Naive thymus-derived CD8-positive, alpha-beta T cell (primary cell): ENCODE measurements at places on chromosomes 11 and 22. TPM values are rescaled to one million over a fixed set of nuclear protein-coding genes. Genes with fewer than 3 reads are reported as not detected.

The RBFOX2 gene
- total RNA-seq, result 0.99 TPM

The CHRDL2 gene
- total RNA-seq, result not detected

The MGAT3 gene
- 0.55 TPM for total RNA-seq

The P2RX6 gene
- 4.5 TPM for total RNA-seq

The RIN1 gene
- 8.0 TPM for total RNA-seq

- H3K4me3 ChIP-seq, result no peak overlapping the region
- H3K36me3 ChIP-seq, result no peaks in the 10 kb centered on the region
- no peaks in the 10 kb centered on the region for H3K4me1 ChIP-seq
- no peak overlapping the region for H3K27ac ChIP-seq
- H3K27me3 ChIP-seq, result no peaks in the 10 kb centered on the region
These were observed 609.3 kb upstream of the CCDC90B start for GRCh38 chr11:83895516-83895915.

- peaks cover 53% of the 10 kb centered on the region for H3K27me3 ChIP-seq
- H3K4me1 ChIP-seq, result no peaks in the 10 kb centered on the region
- no peak overlapping the region for H3K27ac ChIP-seq
- no peaks in the 10 kb centered on the region for H3K36me3 ChIP-seq
- DNase-seq, result no peak
These were observed 10.8 kb downstream of the DRD2 start for GRCh38 chr11:113464416-113464815.

DNA sequence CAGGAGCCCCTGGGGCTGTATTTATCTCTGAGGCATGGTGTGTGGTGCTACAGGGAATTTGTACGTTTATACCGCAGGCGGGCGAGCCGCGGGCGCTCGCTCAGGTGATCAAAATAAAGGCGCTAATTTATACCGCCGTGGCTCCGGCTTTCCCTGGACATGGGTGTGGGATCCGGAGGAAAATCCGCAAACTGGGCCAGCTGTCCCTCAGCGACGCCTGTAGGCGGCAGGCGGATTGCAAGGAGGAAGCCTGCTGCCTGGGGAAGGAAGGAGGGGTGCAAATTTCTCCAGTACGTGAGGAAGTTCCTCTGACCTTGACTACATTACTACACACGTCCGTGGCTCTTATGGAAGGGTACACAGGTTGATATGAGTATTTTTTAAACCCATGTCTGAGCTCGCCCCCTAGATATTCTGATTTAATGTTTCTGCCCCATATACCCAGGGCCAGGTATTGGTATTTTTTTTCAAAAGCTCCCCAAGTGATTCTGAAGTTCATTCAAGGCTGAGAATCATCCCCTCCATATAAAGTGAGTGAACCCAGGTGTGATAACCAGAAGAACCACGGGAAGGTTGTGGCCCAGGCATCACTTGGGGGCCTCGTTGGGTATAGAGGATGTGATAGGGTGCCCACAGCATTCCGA lies 2.8 kb downstream of the MYOD1 start:
- peaks cover 43% of the 10 kb centered on the region for H3K27me3 ChIP-seq
- no peak overlapping the region for H3K27ac ChIP-seq
- peaks cover 9% of the 10 kb centered on the region for H3K4me1 ChIP-seq
- no peaks in the 10 kb centered on the region for H3K36me3 ChIP-seq

- DNase-seq, result no peak
- H3K27ac ChIP-seq, result no peak overlapping the region
- H3K27me3 ChIP-seq, result no peaks in the 10 kb centered on the region
These were observed 846.2 kb upstream of the API5 start for GRCh38 chr11:42465623-42466022.

GRCh38 chr11:79592824-79593223 lies 152.0 kb upstream of the TENM4 start:
- H3K27ac ChIP-seq, result no peak overlapping the region
- no peak overlapping the region for H3K4me3 ChIP-seq
- no peaks in the 10 kb centered on the region for H3K27me3 ChIP-seq
- no peak for DNase-seq

DNA sequence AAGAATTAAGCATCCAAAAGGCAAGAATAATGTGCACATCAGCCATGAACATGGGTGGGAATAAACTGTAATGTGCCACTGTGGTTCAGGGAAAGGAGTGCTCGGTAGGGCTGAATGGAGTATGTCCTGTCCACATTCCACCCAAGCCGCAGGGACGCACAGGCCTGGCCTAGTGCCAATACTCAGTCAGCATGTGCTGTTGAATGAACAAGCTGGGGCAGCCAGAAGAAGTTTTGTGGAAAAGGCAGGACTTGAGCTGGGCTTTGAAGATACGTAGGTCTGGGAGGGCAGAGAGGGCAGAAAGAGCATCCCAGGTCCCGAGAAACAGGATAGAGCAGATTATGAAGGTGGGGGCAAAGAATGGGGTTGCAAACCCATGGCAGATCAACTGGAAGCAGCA lies 60.0 kb upstream of the PLET1 start:
- no peak overlapping the region for H3K27ac ChIP-seq
- no peak overlapping the region for H3K4me3 ChIP-seq
- no peak for DNase-seq
- H3K4me1 ChIP-seq, result peaks cover 14% of the 10 kb centered on the region
- peaks cover 15% of the 10 kb centered on the region for H3K36me3 ChIP-seq
- no peaks in the 10 kb centered on the region for H3K27me3 ChIP-seq

DNA sequence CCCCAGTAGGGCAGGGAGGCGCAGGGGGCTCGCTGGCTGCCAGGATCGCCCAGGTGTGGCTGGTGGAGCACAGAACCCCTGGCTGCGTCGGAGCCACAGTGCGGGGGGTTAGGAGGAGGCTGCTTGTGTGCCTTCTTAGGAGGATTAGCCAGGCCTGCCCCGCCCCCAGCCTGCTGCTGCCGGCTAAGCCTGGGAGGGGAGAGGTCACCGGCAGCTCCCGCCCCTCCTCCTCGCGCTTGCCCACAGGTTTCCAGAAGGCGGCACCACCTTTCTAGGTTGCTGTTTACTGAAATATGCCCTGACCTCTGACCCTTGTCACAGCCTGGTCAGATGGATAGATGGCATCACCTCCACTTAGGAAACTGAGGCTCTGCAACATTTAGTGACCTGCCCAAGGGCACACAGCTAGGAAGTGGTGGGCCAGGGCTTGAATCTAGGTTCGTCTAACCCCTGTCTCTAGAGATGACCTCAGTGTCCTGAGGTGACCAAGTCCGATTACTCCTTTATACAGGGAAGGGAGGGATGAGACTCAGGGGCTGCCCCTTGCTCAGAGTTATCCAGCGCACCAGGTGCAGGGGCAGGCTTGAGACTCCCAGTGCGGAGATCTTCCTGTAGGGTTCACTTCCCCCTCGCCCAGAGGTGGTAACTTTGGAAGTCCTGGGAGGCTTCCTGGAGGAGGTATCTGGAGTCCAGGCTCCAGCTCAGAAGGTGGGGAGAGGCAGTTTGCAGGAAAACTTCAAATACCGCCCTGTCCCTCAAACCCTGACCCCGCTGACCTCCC lies 44.0 kb downstream of the MYO7A start:
- H3K27me3 ChIP-seq, result no peaks in the 10 kb centered on the region
- DNase-seq, result no peak
- no peaks in the 10 kb centered on the region for H3K36me3 ChIP-seq
- H3K4me3 ChIP-seq, result no peak overlapping the region
- no peaks in the 10 kb centered on the region for H3K4me1 ChIP-seq

- no peaks in the 10 kb centered on the region for H3K4me1 ChIP-seq
- H3K27ac ChIP-seq, result no peak overlapping the region
- no peaks in the 10 kb centered on the region for H3K36me3 ChIP-seq
These were observed 33.4 kb downstream of the ADM start for GRCh38 chr11:10338287-10338686.
